ENCODE measurements at places on chromosomes 11 and 22.
A peak's percentile ranks its signal among the peaks of the same experiment; 100 is the strongest.

DNA sequence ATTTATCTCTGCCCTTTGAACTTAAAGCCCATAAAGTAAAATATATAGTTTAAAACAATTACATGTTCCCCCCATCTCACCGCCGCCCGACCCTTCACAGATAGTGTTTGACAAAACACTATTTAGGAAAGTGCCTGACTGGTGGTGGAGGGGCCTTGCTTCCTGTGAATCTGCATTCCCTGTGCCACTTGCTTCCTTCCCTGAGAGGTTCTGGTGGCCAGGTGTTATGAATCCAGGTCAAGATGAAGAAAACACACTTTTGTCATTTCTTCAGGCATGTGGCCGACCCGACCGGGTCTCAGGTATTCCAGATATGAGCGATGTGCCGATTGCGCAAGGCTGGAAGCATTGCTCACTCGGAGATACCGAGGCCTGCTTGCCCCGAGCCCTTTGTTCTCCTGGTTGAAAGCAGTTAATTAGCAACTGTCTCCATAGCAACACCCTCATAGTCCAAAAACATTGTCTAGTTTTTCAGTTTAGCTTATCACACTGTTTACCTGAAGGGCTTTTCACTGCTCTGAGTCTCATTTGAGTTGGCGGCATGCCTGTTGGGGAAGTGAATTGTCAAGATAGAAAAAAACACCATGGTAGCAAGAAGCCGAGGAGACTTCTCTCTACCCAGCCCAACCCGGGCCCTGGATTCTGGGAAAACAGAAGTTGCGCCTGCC is 128.3 kb downstream of the TEAD1 start:
- no peak for DNase-seq

DNA sequence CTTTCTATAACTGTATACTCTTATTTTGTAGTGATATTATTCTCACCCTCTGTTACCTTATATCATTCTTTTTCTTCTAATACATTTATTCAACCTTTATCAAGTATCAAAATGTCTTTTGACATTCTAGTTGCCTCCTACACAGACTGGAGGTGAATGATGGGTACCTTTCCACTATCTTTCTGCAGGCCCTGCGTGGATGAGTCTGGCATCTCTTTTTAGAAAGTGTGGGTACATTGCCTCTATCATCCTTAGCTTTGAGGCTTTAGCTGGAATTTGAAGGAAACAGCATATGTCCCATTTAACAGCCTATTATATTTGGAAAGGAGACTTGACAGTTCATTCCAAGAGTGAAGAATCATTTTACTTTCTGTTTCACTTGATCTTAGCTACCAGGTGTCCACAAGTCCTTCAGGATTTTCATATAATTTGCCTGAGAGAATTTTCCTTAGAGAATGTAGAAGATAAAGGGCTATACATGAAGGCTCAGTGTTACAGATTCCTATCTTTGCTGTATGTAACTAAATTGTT is 192.0 kb downstream of the CWF19L2 start:
- no peak for DNase-seq

- DNase-seq, result no peak
These were observed 35.0 kb downstream of the GUCY1A2 start for GRCh38 chr11:106983261-106983660.

DNA sequence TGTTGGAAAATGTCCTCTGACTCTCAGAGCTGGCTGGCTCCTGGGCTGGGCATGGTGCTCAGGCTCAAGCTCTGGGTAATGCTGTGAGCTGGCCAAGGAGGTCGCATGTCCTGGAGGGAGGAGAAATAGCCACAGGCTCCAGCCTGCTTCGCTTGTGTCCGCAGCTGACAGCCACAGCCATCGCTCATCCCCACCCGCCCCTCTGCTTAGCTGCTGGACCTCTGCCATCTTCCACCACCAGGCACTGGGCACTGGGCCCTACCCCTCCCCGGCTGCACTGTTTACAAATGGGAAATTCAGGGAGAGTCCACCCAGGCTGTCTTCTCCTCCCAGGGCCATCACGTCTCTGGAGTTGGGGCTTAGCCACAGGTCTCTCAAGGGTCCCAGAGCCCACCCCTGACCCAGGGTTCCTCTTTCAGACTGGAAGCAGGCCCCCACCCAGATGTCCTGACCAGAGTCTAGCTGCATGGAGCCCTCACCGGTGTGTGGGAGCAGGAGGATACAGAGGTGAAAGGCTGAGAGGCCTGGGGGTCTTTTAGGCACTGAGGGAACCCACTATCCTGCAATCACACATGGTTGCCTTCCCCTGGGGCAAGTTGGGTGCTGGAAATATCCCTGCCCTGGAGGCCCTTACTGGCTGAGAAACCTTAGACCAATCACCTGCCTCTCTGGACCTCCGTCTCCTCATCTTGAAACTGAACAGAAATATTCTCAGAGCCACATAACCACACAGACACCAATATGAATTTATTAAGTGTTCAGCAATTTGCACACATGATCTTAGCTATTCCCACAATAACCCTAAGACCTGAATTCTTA is 62.7 kb downstream of the CD82 start:
- DNase-seq, result no peak

DNA sequence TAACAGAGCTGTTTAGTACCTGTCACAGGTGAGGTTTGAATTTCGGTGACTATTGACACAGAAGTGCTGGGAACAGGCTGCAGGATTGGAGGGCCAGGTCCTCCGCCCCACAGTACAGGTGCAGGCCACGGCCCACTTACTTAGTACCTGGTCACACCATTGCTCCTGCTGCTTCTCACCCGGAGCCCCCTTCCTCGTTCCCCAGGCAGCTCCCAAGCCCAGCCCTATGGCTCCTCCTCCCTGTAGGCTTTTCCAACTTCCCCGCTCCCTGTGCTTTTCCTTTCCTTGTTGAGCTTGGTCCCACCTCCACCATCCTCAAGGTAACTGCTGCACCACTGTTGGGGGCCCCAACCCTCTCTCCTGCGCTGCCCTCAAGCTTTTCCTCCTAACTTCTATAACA is 27.9 kb upstream of the ANO1 start:
- no peak for DNase-seq

DNA sequence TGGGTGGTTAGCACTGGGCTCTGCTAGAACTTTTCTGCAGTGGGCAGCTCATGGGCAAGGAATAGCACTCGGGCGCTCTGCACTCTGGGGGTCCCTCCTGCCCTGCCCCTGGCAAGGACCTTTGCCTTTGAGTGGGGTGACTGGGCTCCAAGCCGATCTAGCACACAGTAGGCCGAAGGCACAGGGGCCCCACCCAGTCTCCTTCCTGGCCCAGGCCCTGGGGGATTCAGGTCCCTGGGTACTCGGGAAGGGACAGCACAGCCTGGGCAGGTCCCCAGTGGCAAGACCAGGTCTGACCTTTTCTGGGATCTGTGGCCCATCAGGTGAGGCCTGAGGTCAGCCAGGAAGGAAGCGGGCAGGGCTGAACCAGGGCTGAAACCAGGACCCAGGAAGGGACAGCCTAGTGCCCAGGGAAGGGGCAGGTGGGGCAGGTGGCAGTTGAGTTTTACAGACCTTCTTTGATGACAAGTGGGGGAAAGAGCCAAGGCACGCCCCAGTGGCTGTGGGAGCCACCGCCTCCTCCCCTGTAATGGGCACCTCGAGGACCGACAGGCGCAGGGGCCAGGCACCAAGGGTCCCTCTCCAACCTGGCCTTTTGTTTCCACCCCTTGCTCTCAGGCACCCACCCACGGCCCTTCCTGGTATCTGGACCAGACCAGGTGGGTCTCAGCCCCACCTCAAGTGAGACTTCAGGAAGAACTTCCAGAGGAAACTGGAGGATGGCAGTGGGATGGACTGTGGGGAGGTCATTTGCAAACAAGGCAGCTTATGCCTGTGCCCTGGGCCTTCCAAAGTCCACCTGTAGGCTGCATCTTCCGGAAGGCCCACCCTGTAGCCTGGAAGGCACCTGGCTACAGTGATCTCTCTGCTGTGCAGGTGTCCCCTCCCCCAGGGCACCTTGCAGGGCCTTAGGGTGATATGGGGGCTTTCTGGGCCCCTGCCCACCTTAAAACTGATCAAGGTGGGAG is 883 bp upstream of the AIFM3 start:
- DNase-seq, result no peak

DNA sequence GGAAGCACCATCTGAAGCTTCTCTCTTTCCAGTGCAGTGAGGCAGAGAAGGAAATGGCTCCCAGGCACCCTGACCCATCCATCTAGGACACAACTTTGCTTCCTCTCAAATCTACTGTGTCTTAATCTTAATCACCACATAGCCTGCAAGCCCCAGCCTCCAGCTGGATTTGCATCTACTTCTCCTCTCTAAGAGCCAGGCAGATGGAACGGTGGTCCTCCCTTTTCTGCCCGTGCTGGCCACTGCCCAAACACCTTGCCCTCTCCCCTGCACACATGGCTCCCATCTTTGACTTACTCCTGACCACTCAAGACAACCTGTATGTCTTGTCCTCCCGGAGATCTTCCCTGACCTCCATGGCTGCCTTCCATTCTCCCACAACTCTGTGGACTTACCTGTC is 7.4 kb downstream of the MS4A10 start:
- DNase-seq, result no peak

DNA sequence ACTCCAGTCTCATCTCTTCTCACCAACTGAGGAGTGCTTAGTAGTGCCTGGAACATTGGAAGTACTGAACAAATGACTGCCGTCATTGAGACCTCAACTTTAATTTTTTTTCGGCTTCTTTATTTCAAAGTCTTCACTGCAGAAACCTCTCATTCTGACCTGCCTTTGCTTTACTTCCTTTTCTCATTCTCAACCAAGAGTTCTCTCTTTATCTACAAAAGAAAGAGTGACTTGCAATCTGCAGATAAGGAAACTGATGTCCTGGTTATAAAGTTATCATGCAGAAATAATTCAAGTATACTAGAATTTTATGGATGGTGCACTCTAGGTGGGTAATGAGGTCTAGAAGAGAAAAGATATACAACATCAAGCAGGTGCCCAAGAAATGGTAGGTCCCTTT is 1.2 kb upstream of the EED start:
- DNase-seq, result no peak

DNA sequence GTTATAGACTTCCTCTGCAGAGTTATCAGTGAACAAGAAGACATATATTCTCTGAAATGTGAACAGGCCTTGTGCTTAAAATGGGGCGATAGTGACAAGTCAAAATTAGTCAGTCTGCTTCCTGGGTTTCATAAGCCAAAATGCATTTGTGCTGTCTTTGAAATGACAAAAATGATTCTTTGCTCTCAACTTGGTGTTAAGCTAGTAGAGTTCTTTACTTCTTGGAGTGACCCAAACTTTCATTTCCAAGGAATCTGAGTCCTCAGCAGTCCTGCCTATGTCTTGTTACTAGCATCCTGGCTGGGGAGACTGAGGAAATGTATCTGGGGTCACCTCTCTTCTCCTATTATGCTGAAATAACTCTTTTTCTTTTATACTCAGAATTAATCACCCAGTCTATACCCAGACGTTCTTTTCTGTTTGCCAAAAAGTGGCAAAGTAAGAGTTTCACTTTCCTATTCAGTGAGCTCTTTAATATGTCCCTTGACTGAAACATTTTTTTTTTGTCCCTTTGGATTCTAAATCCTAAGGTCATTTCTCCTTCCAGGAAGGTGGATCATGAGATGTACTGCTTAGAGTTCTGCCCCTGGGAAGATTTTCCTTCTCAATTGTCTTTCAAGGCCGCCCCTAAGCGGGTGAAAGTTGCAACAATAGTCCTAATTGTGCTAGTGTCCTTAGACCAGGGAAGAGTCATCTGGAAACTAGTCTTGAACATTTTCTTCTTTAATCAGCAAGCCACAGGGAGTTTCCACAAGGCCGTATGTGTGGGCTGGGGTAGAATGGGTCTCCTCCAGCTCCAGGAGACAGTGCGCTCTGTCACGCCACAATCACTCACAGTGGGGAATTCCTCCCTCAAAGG is 53.0 kb upstream of the RDX start:
- DNase-seq, result no peak

- DNase-seq, result peak; percentile 91
These were observed 130.8 kb upstream of the SPON1 start for GRCh38 chr11:13831696-13832095.

GRCh38 chr11:106986673-106987072 is 31.6 kb downstream of the GUCY1A2 start:
- no peak for DNase-seq

DNA sequence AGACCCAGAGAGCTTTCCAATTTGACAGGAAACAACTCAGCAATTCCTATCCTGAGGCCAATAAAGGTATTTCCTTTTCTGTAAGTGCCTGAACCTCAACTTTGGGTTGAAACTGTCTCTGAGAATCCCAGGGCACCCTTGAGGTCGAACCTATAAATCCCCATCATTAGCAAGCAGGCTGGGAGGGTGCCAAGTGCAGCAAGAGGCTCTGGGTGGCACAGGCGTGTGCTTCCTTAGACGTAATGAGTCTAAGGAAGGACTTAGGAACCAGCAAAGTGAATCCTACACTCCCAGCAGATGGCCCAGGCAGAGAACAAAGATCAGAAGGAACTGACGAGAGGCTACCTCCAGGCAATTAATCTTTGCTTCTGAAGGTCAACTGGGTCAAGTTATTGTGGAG is 234.3 kb upstream of the NARS2 start:
- DNase-seq, result no peak

GRCh38 chr11:11000579-11001283 is 142.9 kb upstream of the ZBED5 start:
- DNase-seq, result no peak

DNA sequence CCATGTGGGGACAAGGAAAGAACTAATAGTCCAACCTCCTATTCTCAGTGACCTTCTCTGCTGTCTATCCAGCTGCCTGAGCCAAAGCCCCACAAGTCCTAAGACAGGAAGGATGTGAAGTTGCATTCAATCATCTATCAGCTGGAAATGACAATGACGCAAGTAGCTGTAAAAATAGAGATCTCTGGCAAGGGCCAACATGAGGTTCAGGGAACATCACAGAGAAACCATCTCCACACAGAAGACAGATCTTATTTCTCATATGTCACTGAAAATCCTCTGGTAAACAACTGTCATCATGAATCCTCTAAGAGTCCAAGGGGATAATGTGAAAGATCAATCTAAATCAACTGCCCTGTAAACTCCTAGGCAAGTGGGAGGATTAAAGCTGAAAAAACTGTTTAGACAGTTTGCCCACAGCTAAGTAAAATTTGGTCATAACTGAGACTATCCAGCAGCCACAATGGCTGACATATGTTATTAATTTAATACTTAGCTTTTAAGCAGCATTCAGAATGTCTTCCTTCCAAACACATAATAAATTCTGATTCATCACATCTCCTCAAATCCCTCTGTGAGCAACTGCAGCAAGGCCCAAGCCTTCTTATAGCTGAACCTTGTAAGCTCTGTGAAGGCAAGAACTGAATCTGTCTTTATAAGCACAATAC is 52.1 kb downstream of the ALG9 start:
- no peak for DNase-seq

All from NCI-H524 treated with DMSO at 0.1 percent for 48 hours (cell line).